Epithelial cell of proximal tubule (primary cell): ENCODE measurements at places on chromosomes 11 and 22. TPM values are rescaled to one million over a fixed set of nuclear protein-coding genes. Genes with fewer than 3 reads are reported as not detected.

DNA sequence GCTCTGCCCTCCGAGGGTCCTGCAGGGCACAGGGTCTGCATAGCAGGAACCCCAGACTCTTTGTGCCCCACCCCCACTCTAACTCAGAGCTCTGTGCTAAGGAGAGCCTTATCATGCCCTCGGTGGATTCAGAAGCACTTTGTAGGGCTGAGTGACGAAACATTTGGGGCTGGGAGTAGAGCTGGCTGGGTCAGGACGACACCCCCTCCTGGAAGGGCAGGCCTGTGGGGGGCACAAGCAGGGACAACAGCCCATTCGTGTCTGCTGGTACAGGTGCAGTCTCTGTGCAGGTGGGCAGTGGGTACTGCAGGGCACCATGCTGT is 8.9 kb downstream of the APOBEC3A start:
- no peak for DNase-seq

The OR52L1 gene
- total RNA-seq: not detected in 2 replicates

- DNase-seq: no peak
Observed at GRCh38 chr11:65077451-65077850, 6.4 kb downstream of the CDCA5 start.

GRCh38 chr11:15123849-15124248 is 9.1 kb downstream of the INSC start:
- peak; percentile 90 for DNase-seq

GRCh38 chr22:44588348-44588747 is 90.3 kb upstream of the RTL6 start:
- no peak for DNase-seq

DNA sequence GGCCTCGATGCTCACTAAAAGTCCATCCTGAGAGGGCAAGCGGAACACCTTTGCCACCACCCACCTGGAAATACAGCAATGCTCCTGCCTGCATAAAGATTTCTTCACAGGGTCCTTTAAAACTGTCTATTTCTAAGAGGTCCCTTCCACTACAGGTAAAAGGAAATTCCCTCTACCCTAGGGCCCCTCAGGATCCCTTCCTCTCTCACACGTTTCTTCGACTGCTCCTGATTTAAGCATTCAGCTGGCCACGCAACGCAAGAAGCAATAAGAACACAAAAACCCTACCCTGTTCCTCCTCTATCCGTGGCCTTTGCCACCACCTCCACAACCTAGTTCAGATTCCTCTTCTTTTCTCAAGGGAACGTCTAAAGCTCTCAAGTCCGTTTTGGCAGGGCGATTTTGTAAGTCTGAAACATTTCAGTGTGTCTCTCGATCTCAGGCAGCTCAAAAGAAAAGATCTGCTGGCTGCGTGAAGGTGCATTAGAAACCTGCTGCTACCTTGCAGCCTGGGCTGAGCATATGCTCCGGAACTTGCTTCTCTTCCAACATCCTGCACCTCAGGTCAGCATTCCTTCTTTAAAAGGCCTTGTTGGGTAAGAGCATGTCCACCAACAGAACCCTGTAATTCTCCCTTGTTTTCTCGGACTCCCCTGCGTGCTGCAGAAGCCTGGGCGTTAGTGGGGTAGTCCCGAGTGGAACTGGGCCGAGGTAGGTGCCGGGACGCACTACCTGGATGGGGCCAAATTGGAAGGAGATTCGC is 1.6 kb downstream of the LGR4 start:
- DNase-seq: no peak

DNA sequence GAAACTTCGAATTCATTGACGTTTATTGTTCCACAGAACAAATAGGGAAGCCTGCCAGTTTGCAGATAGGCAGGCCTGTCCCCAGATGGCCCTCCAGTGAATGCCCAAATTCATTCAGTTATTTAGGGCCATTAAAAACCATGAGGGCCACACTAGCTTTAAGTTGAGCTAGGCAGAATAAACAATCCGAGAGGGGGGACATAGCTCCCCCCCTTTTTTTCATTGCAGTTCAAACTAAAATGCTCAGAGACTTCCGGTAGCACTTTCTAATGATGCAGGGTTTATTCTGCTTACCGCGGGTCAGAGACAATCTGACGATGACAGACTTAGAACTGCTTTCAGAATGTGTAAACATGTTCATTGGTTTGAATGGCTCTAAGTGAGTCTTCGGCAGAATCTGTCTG is 72.0 kb downstream of the ZBTB16 start:
- no peak for DNase-seq

DNA sequence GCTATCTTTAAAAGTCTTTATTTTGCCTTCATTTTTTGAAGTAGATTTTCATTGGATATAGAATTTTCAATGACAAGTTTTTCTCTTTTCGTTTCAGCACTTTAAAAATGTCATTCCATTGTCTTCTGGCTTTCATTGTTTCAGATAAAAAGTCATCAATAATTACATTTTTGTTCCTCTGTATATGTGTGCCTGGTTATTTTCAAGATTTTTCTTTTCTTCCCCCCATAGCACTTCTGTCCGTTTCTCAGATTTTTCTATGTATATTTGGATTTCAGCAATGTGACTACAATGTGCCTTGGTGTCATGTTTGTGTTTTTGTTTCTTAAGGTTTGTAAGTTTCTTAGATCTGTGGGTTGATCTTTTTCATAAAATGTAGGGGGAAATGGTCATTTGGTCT is 66.3 kb upstream of the HSD17B12 start:
- DNase-seq: no peak

- DNase-seq: no peak
Observed at GRCh38 chr11:73159297-73159696, 17.2 kb upstream of the FCHSD2 start.

The GTSE1 gene
- 18.2 and 35.8 TPM in 2 replicates for total RNA-seq

The IL18BP gene
- total RNA-seq: 1.0 and 1.7 TPM in 2 replicates

The ADAMTS8 gene
- total RNA-seq: not detected in 2 replicates

DNA sequence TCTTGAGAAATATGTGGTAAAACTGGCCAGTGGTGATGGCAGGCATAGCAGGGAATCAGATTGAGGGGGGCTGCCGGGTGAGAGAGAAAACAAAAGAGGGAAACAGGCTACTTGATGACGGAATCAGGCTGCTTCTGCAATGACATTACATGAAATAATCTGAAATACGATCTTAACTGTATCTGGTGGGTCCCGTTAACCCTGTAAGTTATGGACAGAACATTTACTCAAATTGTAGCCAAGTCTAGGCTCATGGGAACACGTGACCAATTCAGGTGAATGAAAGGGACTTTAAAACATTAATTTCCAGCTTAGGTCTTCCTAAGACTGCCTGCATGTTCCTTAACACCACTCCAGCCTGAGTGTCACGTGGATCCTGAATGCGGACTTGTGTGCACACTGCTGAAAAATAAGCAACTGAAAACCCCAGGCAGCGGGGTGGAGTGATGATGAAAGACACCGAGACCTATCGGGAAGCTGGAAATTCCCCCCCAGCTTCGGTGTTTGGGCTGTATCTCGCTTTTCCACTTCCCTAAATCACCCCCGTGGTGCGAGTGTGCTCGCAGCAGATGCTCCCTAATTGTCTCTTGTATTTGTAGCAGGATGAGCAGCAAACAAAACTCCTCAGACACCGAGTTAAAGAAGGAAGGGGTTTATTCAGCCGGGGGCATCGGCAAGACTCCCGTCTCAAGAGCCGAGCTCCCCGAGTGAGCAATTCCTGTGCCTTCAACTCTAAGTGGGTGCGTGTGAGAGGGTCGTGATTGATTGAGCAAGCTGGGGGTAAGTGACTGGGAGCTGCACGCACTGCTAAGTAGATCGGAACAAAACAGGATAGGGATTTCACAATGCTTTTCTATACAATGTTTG is 145.0 kb upstream of the GRK3 start:
- no peak for DNase-seq

DNA sequence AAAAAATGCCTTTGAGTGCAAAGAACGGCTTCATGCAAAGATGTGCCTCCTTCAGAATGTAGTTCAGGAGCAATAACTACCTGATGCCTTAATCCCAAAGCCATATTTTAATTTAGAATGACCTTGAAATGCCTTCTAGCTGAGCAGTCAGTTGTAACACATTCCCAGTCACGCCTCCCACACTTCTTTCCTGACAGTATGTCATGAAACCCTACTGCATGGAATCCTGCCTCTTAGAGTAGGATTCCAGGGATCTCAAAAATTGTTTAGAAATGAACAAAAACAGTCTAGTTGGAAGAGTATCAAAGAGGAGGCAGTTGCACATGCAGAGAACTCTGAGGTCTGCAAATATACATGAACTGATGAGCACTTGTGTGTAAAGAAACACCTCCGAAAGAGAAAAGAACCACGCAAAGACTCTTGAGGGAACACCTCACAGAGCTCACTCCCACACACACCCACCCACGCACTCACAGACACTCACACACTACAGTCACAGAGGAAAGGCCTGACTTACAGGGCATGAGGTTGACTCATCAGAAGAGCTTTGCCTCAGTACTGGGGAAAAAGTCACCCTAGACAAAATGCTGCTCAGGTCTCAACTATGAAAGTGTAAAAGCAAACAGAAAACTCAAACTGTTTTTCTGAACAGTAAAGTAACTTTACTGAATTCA is 77.4 kb downstream of the GGTLC2 start:
- peak; percentile 38 for DNase-seq

DNA sequence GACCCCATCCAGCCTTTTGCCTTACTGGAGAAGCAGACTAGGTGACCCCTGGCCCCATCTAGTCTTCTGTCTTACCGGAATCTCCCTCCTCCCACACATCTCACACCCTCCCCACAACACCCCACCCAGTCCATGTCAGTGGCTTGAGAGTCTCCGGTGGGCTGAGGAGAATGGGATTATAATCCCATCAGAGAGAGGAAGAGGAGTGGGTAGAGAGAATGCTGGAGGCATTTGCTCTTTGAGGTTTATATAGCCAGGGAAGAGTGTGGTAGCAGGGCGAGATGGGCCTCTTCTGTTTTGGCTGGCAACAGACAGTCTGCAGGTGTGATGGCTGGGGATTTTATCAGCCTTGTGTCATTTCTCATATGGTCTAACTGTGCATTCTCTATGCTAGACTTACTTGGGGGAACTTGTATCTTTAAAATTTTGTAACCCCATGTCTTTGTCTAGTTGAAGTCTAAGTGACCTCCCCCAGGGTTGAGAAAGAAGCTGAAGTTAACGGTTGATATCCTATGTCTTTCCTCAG is 50.3 kb downstream of the GRAMD1B start:
- no peak for DNase-seq

- no peak for DNase-seq
Observed at GRCh38 chr11:94117197-94117574, 11.5 kb upstream of the PANX1 start.

- peak; percentile 72 for DNase-seq
Observed at GRCh38 chr22:29626497-29627195, 23.2 kb downstream of the NF2 start.

- DNase-seq: no peak
Observed at GRCh38 chr11:128133501-128133900, 453.9 kb downstream of the ETS1 start.

GRCh38 chr11:95908826-95909225 is 15.1 kb downstream of the MTMR2 start:
- no peak for DNase-seq

DNA sequence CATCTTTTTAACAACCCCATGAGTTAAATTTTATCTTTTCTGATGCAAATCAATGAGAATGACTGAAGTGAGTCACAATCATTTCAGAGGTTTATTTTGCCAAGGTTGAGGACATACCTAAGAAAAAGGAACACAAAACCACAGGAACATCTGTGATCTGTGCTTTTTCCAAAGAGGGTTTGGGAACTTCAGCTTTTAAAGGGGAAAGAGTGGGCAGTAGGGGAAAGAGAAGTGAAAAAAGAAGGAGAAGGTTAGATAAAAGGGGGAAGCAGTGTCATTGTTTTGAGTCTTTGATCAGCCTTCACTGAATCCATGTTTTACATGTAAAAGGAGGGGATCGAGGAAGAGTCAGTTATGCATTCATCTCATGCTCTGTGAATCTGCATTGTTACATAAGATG is 45.3 kb upstream of the SPON1 start:
- no peak for DNase-seq

DNA sequence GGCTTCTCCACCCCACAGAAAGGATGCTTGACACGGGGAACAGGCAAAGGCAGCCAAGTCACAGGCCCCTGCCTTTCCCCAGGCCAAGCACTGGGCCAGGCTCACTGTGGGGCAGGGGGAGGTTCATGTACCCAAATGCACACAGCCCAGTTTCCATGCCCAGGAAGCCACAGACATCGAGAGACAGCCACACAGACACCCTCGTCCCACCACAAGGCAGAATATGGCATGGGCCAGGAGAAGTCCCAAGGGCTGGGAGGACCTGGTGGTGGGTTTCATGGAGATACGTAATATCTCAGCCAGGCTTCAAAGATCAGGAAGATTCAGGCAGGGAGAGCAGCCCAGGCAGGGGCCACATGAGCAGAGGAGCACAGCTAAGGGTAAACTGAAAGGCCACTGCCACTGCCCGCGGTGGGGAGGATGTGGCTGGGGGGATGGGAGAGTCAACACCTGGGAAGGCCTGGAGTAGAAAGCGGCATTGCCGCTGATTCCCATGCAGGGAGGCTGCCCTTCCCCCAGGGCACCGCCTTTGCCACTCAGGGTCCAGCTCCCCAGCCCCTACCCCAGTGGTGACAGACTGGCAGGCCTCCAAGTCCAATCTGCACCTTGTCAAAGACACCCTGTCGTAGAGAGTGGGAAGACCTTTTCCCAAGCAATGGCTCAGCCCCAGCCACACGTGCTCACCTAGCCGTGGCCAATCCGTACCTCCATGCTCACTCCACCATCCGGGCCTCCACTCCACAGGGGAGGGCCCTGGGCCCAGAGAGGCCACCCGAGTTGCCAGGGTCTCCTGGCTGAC is 2.4 kb upstream of the MFNG start:
- DNase-seq: no peak

DNA sequence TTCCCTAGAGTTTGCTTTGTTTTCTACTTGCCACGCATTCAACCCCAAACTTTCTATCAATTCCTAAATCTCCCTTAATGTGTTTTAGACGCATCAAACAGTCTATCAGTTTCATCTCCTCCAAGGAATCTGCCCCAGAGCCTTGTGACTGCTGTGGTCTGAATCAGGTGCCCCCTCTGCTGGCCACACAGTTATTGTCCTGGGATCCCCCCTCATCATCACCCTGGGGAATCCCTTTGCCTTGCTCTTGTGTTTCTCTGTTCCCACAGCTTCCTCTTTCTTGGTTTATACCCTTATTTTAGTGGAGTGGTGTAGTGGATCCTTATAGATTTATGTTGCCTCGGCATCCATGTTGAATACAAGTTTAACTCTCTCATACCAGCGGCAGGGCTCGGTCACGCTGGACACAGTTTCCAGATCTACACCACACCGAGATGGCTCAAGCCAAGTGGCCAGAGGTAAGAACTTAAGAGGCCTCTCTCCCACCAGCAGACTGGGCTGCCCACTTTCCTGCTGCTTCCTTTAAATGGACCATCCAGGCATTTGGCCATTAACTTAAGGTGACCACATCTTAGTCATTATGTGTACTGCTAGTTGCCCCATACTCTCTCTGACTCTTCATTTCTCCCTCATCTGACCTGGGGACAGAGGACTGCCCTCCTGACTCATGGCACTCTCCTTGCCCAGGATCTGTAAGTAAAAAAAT is 8.2 kb downstream of the UPB1 start:
- no peak for DNase-seq

DNA sequence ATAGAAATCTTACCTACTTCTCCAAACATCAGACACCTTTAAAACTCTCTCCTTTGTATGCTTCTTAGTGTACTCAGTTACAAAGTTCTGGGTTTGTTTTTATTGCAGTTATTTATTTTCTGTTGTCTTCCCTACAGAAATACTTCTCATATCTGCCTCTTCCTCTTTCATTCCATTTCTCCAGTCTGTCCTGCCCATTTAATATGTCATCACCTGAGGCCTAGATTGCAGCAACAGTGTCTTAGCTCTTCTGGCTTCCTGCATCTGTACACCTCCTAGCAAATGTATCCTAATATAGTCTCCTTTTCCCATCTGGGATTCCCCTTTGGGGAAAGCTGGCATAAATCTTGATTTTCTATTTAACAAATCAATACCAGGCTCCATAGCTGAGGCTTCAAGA is 34.9 kb upstream of the PCF11 start:
- no peak for DNase-seq
